Fibroblast of skin of left quadriceps (primary cell): ENCODE measurements at places on chromosomes 11 and 22.

DNA sequence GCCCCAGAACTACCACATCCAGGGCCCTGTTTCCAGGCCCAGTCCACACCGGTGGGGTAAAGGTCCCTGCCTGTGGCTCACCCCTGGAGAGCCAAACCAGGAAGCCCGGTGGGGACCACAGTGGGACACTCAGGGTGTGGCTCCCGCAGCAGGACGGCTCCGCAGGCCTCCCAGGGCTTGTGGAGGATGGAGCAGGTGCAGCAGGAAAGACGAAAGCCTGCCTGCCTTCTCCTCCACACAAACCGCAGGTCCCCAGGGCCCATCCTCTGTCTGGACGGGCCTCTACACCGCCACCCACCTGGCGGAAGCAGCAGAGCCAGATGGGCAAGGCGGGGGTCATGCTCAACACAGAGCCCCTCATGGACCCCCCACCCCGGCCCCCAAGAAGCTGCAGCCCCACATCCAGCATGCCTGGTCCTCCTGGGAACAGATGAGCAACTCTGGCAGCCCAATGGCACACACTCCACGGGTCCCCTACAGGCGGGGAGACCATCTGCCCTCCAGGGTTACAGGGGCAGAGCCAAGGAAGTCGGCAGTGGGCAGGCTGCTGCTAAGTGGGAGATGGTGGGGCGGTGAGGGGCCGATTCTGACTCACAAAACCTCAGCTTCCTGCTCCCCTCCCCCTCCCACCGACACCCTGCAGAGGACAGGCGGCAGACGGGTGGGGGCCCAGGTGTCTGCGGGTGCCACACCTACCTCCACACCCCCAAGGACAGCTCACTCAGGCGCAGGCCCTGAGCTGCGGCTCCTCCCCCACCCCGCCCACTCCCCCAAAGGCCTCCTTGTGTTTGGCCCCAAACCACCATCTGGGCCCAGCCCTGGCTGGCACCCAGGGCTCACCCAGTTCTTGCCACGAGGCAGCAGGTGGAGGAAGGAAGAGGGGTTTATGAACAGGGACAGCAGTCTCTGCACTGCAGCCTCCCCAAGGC is 5.2 kb downstream of the SBF1 start:
- DNase-seq, result no peak

DNA sequence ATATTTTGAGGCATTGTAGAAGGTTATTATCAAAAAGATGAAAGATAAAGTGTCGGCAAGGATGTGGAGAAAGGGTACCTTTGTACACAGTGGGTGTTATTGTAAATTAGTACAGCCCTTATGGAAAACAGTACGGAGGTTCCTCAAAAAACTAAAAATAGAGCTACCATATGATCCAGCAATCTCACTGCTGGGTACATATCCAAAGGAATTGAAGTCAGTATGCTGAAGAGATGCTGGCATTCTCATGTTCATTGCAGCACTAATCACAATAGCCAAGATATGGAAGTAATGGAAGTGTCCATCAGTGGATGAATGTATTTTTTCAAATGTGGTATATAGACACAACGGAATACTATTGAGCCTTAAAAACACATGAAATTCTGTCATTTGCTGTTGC is 15.1 kb upstream of the MTMR3 start:
- no peak for DNase-seq

GRCh38 chr11:36376009-36376887 is 80.2 kb downstream of the PRR5L start:
- no peak for DNase-seq

- DNase-seq, result peak; percentile 5
Measured at GRCh38 chr11:61004761-61005181, 33.3 kb downstream of the CD6 start.

- DNase-seq, result no peak
Measured at GRCh38 chr11:86497310-86497709, 122.6 kb downstream of the CCDC81 start.

- no peak for DNase-seq
Measured at GRCh38 chr11:2806351-2807024, 79.1 kb downstream of the CDKN1C start.

- DNase-seq, result no peak
Measured at GRCh38 chr22:43375951-43376455, 32.8 kb upstream of the SCUBE1 start.

DNA sequence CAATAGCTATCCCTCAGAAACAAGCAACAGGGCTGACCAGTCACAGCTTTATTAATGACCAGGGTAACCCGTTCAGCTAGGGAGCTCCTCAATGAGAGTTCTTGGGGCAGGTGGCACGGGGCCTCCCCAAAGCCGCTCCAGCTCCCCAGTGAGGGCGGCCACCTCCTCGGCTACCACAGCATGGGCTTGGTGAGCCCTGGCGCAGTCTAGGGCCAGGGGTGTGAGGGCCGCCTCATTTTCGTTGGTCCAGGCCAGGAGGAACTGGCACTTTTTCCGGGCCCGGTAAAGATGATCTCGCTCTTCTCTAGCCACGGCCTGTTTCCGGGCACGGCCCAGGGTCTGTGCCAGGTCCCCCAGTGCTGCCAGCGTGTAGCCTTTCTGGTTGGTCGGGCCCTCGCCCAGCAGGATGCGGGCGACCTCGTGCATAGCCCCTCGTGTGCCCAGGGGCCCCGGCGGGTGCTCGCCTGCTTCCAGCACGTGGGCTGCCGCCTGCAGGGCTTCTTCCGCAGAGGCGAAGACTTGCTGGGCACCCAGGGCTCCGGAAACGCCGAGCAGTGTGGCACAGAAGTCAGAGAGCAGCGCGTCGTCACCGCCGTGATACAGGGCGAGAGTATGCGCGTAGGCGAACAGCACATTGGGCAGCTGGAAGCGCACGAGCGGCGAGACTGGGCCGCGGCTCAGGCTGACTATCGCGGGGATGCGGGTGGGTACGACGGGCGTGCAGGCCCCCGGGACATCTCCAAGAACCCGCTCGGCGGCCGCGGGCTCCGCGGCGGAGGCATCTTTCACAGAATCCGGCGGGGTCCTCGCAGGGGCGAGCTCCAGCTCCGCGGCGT is 913 bp downstream of the ZNHIT2 start:
- DNase-seq, result no peak

DNA sequence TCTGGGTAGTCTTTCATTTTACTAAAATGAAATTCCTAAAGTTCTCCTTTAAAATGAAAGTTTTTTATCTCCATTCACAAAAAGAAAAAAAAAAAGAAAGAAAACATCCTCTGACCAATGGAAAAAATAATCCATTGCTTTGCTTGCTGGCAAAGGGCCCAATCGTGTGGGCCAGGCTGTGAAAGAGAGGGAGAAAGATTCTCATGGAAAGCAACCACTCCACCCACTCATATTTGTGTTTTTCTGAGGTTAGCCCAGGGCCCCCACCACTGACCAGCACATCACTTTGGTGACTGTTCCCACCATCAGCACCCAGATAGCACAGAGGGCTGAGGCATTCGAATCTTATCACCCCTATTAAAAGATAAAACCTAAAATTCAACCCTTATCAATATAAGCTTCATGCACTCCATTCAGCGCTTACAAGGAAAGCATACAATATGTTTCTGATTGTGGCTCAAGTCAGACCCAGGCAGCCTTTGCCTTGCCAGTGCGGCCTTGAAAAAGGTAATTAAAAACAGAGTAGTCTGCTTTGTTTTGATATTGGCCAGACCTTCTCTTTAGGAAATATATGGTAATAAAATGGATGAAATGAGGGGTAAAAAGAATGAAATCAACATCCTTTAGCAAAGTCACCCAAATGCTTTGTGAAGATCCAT is 192.8 kb downstream of the ETS1 start:
- no peak for DNase-seq

DNA sequence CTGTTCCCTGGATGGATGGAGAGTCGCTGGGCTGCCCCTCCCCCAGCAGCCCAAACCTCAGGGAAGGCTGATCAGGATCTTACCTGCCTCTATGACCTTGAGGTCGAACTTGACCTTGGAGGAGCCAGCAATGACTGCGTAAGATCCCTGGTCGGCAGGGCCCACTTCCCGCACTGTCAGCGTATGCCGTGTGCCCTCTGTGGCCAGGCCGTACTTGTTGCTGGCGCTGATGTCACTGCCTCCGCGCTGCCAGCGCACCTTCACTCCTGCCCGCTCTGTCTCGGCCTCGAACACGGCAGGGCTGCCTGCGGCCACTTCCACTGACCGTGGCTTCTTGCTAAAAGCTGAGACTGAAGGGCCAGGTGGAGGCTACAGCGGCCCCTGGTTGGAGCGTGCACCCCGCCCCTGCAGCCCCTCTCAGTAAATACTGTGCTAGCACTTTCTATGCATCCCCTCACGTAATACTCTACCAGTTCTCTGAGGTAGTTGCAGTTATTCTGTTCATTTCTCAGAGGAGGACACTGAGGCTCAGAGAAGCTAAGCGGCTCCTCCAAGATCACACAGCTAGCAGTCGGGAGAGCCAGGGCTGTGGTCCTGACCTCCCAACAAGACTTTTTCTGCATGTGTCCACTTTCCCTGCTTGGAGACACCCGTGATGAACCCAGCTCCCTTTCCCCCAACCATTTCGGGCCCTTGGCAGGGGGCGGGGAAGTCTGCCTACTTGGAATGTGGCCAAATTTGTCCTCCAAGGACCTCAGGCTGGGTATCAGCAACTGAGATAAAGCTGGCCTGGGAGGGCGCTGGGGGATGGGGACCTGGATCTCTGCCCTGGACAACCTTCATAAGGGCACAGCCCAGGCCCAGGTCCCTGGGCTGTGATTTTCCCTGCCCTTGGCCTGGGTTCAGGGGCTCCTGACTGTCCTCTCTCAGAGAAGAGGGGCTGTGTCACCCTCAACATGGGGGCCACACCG is 1.1 kb downstream of the MYBPC3 start:
- no peak for DNase-seq

- DNase-seq, result no peak
Measured at GRCh38 chr11:47272706-47273105, 2.8 kb downstream of the MADD start.

GRCh38 chr11:70531281-70532065 is 133.1 kb downstream of the CTTN start:
- no peak for DNase-seq
